ENCODE measurements at places on chromosomes 2 and 18.

DNA sequence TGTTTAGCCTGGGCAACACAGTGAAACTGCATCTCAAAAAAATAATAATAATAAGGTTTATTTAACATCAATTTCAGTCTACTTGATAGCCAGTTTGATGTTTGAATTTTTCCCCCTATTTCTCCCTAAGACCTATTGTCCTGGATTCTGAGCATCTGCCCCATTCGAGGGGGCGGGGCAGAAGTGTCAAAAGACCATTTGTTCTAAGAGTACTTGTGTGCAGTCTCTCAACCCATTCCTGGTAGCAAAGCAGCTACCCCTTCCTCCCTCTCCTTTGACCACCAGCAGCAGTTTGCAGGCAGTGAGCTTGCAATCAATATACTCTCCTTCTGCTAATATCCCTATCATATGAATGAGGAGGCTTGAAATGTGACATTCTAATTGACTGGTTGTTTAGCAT lies 71.9 kb downstream of the VWC2L start:
- no peak for DNase-seq

DNA sequence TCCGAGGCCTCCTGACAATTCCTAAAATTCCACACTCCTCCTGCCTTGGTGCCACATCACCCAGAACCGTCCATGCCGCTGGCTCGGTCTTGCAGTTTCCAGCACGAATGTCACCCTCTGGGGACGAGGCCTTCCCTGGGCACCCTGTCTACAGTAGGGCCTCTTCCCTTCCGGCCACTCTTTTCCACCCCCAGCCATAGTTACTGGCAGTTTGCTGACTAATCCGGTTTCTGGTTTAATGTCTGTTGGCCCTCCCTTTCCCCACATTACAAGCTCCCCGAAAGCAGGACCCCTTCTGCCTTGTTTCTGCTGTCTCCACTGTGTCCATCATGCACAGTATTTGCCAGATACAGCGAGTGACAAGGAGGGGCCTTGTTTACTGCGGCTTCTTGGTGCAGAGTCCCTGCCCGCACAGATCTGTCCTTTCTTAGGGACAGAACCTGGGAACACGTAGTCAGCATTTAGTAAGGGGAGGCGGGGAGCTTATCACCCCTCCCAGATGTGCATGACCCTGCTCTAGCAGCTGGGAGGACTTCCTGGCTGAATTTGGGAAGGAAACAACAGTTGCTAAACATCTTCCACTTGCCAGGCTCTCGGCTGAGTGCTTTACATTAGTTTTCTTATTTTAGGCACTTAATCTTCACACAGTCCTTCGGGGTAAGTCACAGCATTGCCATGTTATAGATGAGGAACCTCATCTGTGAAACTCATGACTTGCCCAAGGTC lies 23.6 kb upstream of the CATIP start:
- DNase-seq = no peak

- no peak for DNase-seq
Measured at GRCh38 chr2:15159751-15160177, 401.4 kb downstream of the NBAS start.

DNA sequence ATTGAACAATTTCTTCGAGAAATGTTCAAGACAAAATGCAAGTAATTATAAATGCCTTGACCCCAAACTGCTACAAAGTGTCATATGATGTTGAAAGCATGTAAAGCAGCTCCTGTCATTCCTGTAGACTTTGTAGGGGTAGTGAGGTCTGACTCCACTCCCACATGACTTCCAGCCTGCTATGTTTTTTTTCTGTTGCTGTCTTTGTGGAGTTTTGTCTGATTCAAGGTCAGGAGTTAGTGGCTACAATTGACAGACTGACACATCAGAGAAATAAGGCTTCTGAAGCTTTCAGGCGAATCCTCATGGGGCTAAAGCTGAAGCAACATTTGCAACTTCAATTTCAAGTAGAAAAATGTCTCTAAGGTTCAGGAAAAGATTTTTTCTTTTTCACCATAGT lies 63.9 kb upstream of the CCDC195 start:
- no peak for DNase-seq

- DNase-seq = no peak
Measured at GRCh38 chr2:98731894-98732349, 990 bp upstream of the MGAT4A start.

DNA sequence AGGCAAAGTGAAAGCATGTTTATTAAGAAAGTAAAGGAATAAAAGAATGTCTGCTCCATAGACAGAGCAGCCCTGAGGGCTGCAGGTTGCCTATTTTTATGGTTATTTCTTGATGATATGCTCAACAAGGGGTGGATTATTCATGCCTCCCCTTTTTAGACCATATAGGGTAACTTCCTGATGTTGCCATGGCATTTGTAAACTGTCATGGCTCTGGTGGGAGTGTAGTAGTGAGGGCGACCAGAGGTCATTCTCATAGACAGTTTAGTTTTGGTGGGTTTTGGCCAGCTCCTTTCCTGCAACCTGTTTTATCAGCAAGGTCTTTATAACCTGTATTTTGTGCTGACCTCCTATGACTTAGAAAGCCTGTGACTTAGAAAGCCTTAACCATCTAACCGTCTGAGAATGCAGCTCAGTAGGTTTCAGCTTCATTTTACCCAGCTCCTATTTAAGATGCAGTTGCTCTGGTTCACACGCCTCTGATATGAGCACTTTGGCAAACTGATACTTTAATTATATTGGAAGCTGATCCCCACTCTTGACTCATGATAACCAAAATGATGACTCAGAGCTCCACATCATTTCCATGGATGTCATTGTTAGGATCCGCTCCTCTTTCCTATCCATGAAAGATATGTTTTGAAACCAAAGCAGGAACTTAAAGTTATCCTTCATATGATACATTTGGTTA lies 14.5 kb upstream of the ERMN start:
- no peak for DNase-seq

GRCh38 chr2:64228918-64229317 lies 84.7 kb upstream of the PELI1 start:
- DNase-seq = no peak

DNA sequence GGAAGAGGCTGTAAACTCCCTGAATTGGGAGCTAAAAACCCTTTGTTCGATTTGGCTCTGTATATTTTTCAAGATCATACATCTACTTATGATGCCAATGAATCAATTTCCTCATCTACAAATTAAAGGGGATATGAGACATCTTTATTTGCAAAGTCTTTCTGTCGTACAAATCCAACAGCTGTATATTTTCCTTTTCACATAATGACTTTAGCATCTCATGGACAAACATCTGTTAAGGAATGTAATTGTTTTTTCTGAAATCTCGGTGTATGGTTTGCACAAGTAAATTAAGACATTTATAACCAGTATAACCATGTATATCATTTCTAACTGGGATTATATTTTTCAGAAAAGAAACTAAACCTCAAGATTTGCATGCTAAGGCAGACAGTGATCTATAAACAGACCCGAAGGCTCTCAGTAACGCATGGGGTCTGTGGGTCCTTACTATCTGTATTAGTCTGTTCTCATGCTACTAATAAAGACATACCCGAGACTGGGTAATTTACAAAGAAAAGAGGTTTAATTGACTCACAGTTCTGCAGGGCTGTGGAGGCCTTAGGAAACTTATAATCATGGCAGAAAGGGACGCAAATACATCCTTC lies 130.8 kb downstream of the SLC8A1 start:
- DNase-seq = no peak

DNA sequence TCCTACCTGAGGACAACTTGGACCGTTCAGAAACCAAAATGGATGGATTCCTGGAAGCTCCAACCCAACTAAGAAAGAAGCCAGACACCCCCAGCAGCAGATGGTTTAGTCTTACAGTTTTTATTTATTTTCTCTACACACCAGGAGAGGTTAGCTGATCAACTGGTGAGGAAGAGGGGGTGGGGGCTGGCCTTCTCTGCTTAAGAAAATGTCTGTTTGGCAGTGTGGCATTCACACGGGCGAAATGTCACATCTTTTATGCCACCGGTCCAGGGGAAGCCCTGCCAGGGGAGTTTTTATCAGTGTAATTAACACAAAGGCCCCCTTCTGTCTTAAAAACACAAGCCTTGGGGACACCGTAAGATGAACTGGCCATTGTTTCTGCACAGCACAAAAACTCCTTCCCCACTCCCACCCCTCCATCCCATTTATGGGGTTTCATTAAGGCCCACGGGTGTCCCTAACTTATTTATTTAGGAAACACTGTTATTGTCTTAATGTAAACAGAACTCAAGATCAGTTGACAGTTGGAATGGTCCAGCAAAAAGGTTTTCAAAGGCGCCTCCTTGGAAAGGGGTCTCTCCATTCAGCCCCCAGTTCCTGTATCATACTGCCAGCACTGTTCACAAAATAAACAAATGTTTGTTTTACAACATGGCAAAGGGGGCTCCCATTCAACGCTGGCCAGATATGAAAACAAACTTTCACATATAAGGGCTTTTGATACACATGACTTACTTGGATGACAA lies 217.0 kb downstream of the C1D start:
- no peak for DNase-seq

DNA sequence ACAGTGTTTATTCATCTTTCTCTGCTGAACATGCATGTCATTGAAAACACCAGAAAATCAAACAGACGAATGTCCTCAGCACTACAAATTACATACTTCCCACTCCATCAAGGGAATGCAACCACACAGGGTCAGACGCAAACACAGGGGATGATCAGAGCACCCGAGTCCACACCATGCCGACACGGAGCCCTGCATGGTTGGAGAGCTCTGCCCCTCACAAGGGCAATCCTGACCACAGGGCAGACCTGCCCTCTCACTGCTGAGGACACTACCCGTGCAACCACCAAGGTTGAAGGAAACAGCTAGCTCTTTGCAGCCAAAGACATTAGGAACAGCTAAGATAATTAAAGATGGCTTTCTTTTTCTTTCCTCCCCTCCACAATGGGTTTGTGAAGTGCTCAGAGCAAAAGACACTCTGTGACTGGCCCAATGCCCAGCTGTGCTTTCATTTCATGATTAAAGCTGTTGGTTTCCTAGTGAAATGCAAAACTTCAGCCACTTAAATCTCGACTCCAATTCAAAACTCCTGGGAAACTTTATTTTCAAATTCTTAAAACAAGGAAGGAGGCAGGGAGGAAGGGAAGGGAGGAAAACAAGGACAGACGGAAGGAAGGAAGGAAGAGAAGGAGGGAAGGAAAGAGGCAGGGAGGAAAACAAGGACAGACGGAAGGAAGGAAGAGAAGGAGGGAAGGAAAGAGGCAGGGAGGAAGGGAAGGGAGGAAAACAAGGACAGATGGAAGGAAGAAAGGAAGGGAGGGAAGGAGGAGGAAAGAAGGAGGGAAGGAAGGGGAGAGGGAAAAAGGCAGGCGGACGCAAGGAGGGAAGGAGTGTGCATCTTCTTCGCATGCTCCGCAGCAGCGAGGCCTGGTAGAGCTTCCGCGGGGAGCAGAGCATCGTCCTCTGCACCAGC lies 65.8 kb downstream of the NDUFA10 start:
- DNase-seq = no peak

GRCh38 chr18:48038636-48039035 lies 108.2 kb upstream of the SMAD2 start:
- no peak for DNase-seq

GRCh38 chr2:228689053-228689452 lies 507.6 kb upstream of the SPHKAP start:
- no peak for DNase-seq

GRCh38 chr18:62425465-62426190 lies 97.2 kb upstream of the ZCCHC2 start:
- no peak for DNase-seq

GRCh38 chr18:74916773-74917393 lies 292.1 kb downstream of the PTGR3 start:
- DNase-seq = no peak

DNA sequence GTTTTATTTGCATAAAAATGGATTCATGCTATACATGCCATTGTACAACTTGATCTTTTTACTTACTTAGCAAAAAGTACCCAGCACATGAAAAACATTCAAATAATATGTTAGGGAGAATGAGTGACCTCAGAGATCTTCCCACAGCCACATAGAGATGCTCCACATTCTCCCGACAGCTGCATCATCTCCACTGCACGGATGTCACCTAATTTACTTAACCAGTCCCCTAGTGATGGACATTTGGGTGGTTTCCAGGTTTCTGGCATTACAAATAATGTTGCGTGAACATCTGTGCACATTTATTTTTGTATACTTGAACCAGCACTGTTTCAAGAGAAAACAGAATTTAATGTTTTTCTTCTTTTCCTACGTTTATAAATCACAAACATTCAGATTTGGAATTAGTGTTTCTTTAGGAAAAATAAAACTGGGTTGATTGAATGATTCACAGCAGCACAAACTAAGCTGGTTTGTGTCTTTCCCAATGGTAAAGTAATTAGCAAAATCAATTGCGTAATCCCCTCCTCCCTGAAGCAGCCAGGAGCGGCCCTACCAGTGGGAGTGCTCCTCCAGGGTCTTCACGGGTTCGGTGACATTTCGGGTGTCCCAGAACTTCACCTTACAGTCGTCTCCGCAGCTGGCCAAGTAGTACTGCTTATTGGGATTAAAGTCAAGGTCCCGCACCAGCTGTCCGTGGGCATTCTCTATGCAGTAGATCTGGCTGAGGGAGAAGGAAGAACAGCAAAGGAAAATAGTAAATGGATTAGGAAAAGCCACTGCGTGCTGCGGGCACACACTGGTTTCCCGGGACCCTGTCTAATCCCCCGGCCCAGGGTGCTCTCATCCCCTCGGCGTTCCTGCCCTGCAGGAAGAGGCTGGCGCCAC lies 183.9 kb downstream of the EIPR1 start:
- no peak for DNase-seq

GRCh38 chr2:209383212-209383611 lies 40.6 kb upstream of the MAP2 start:
- no peak for DNase-seq

- no peak for DNase-seq
Measured at GRCh38 chr2:161681046-161681445, 56.8 kb downstream of the SLC4A10 start.

- DNase-seq = no peak
Measured at GRCh38 chr18:28684746-28685355, 507.9 kb upstream of the CDH2 start.

DNA sequence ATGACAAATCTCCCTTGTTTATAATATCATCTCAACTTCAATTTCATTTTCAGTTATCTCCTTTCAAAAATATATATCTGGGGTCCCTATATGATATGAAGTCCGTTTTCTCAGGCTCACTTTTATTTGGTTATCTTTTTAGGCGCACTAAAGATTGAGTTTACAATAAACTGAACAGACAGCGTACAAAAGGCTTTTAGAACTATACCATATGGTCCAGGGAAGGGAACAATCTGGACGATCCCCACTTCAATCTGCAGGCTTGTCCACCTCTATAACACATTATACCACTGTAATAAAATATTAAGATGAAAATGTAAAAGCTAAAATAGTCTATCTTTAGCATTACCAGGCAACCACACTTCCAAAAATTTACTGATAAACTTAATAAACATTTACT lies 289.9 kb downstream of the ZEB2 start:
- no peak for DNase-seq

- DNase-seq = no peak
Measured at GRCh38 chr2:170163411-170164065, 14.4 kb upstream of the MYO3B start.

DNA sequence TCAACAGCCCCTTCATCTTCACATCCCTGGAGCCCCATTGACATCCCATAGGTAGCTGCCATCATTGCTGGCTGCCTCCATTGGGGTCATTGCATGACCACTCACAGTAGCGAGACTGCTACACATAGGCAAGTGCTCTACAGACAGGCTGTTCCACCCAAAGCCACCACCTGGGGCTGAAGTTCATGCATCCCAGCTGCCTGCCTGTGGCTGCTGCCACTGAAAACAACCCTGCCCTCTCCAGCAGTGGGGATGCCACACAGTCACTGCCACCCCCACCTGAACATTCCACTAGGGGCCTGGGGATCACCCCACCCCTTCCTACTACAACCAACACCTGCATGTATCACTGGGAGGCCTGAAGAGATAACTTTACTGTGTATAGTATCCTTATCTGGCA lies 59.5 kb upstream of the CTAGE1 start:
- DNase-seq = no peak

- DNase-seq = no peak
Measured at GRCh38 chr2:82735336-82735735, 1723.7 kb downstream of the SUCLG1 start.

All from type B pancreatic cell (in vitro differentiated cells).